Stimulated activated naive CD8-positive, alpha-beta T cell treated with anti-CD3 and anti-CD28 coated beads, Interleukin-15, Interleukin-2, amounts not matched to agents 100 U/mL and 50 U/mL, for 24 hours (primary cell): ENCODE measurements at places on chromosomes 6 and 20.

DNA sequence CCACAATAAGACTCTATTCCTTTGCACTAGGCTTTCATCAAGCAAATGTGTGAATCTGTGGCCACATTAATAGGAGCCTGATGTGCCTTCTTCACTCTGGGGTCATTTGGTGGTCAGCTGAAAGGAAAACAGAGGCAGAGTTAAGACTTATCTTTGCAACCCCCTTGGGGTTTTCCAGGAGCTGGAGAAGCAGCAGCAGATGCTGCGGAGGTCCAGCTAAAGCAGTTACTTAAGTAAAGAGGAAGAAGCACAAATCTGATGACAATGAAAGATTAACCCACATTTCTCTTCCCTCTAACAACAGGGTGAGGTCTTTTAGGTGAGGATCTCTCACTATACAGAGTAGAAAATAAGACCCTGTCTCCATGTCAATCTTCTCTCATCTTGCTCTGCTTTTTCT lies 45.4 kb upstream of the QKI start:
- no peak for DNase-seq

GRCh38 chr20:50366270-50367103 lies 143.7 kb upstream of the PTPN1 start:
- DNase-seq = no peak

DNA sequence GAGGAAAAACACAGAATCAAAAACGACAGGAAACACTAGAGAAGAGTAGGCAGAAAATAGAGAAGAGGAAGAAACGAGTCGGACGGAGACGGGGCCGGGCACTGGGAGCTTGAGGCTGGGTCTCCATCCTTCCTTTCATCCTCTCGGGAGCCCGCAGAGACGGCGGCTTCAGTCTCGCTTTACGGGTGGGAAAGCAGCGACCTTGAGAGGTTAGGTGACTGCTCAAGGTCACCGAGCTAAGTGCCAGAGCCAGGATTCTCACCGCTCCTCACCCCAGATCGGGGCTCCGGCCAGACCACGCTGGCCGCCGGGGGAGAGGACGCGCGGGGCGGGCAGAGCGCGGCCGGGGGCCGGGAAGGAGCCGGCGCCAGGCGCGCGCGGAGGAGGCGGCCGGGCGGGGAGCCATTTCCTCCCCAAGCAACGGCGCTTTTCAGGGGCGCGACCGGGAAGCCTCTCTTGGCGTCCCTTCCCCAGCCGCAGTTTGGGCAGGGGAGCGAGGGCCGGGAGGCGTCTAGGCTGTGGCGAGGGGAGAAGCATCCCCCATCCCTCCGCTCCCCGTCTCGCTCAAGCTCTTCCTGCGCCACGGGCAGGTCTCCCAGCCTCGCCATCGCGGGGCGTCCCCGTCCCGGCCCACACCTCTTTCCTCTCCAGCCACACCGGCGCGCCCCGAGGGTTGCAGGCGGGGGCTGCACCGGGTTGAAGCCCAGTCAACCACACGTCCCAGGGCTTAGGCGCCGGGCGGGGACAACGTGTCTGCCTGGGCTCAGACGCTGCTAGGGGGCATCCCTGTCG lies 24.1 kb upstream of the MAP3K7 start:
- peak; percentile 68 for DNase-seq

DNA sequence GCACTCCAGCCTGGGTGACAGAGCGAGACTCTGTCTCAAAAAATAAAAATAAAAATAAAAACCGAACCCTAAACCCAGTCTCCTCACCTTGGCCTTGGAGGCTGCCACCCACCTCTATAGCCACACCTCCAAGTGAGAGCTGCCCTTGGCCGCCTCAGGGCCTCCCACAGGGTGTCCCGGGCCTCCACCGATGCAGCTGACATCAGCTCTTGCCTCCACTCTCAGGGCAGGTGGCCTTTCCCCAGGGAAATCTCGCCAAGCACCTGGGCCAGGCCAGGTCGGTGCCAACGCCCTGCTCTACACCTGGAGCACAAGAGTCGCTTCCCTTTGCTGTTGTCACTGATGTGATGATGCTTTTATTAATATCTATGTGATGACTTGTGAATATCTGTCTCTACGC lies 8.9 kb upstream of the MYL9 start:
- DNase-seq = no peak

DNA sequence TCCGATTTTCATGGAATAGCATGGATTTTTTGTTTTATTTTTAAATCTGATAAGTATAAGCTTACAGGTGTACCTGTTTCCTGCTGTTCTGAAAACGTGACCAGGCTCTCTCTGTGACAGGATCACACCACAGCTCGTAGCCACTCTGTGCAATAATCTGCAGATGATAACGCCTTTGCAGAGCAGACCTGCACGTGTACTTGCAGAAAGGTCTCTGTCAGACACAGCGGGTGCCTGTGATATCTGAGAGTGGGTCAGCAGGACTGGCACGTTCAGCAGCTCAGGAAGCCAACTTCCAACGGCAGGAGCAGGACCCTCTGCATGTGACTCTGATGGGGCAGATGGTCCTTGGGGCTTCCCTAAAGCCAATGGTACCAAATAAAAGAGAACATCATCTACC lies 68.6 kb upstream of the HDDC2 start:
- DNase-seq = no peak

DNA sequence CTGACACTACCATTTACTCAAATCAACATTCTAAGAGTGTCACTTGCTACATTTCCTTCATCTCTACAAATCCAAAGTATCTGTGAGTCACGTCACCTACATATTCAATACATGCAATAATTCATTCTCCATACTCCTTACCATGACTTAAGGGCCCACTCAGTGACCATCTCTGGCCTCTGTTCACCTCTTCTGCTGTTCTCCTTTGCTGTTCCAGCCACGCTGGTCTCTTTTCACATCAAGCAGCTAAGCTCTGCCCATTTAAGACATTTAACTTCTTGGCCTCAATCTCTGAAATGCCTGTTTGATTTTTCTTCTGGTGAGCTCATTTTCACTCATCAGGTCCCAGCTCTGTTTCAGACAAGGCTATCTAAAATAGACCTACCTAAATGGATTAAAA lies 46.5 kb downstream of the HFE start:
- no peak for DNase-seq

DNA sequence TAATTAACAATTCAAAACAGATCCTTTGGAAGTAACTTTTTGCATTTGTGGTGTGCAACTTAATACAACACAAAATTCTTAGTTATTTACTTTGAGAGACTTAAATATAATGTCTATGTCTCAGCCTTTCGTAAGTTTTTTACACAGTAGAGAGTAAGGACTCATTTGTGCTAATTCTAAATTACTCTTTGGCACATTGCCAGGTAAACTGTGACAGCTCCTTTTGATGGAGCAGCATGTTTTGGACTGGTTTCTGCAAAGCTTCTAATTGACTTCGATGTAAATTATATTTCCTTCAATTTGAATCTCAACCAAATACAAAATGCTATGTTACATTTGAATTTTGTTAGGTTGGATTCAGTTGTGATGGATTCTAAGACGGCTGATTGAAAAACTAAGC lies 450.7 kb upstream of the OPRM1 start:
- no peak for DNase-seq

- no peak for DNase-seq
Measured at GRCh38 chr6:11335826-11336225, 103.4 kb upstream of the NEDD9 start.

DNA sequence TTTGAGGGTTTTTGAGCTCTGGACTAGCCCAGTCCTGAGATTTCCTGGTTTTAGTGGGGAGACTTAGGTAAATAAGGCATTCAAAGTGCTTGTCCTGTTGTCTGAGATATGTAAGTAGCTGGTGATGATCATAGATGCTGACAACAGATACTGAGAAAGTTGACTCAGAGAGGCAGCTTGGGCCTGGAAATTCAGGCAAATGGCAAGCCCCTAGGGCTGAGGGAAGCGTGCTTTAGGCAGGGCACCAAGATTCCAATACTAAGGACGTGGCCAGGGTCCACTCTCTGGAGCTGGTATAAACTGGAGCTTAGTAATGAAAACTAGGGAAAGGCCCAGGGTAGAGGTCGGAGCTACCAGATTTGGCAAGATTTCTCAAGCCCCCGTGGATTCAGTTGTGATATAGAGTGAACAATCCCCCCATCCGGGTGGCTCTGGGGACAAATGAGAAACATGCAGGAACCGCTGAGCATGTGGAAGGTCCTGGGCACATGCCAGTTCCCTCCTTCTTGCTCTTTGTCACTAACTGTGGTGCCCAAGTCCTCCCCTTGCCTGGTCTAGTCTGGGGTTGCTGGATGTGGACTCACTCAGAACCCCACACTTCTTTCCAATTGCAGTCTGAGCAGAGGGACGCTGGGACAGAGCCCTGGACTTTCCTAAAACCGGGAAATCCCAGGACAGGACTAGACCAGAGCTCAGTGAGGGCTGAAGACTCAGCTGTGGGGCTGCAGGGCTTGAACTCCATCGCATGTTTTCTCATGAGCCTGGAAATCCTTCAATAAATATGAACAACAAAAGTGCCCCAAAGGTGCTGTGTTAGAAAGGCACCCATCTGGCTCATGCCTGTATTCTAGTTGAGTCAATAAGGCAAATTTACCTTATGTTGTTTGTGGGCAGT lies 10.3 kb downstream of the SLC22A3 start:
- no peak for DNase-seq

DNA sequence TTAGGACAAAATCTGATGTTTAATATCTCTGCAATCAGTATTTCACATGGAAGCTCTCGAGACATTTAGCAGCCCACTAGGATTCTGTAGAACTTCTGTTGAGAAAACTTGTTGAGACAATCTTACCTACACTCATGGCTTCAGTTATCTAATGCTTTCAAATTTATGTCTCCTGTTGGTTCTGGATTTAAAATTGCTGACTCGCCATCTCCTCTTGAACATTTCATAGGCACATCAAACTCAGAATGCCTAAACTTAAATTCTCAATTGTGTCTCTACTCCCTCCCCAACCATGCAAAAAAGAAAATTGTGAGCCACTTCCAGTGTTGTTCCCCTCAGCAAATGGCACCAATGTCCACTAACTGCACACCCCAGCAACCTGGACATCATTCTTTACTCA lies 142.5 kb upstream of the AHI1 start:
- DNase-seq = no peak

DNA sequence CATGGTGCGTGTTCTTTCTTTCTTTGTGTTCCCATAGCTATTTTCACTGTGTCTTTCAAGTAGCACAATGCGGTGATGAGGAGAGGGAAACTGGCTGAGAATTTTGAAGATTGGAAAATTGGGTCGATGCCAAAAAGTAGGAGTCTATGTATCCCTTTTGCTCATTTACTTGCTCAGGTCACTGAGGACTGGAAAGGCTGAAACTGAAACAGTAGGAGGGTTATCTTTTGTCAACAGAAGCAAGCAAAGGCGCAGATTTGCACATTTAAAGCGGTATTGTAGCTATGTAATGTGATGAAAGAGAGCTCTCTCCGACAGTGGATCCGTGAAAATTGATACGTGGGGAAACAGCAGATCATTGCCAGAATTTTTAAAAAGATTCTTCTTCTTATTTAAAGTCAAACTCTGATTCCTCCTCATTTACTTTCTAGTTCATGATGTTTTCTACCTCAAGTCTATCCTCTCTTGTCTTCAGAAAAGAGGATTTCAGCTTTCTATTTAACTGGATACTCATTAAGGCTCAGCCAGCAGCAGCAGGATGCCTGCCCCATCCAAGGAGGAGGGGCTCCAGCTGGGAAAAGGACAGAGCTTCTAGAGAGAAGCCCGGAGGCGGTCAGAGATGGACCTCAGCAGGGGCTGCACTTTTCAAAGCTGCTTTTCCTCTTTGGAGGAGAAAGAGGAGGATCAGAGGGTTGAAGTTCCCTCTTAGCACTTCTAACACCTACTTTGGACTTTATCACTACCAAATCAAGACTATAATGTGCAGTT lies 15.9 kb upstream of the FYN start:
- no peak for DNase-seq
